NT2/D1 (cell line): ENCODE measurements at places on chromosomes 11 and 22.

GRCh38 chr22:38310518-38311322 is 6.5 kb downstream of the CSNK1E start:
- DNase-seq = no peak

DNA sequence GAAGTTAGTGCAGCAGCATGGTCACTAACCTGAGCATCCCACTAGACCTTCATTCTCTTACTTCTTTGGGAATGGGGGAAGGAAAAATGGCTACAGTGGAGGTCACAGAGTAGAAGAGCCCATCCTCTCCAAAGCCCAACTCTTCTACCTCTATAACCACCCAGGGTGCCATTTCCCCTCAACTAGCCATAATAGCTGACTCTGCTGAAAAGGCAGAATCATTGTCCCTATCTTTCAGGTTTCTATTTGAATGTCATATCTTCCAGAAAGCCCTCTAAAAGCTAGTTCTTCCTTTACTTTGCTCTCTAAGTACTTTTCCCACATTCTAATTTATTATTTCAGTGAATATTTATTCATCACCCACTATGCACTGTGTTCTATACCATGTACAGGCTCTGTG is 421.6 kb downstream of the TENM4 start:
- no peak for DNase-seq

GRCh38 chr11:27698872-27699241 is 1.4 kb downstream of the BDNF start:
- DNase-seq = peak; percentile 74

DNA sequence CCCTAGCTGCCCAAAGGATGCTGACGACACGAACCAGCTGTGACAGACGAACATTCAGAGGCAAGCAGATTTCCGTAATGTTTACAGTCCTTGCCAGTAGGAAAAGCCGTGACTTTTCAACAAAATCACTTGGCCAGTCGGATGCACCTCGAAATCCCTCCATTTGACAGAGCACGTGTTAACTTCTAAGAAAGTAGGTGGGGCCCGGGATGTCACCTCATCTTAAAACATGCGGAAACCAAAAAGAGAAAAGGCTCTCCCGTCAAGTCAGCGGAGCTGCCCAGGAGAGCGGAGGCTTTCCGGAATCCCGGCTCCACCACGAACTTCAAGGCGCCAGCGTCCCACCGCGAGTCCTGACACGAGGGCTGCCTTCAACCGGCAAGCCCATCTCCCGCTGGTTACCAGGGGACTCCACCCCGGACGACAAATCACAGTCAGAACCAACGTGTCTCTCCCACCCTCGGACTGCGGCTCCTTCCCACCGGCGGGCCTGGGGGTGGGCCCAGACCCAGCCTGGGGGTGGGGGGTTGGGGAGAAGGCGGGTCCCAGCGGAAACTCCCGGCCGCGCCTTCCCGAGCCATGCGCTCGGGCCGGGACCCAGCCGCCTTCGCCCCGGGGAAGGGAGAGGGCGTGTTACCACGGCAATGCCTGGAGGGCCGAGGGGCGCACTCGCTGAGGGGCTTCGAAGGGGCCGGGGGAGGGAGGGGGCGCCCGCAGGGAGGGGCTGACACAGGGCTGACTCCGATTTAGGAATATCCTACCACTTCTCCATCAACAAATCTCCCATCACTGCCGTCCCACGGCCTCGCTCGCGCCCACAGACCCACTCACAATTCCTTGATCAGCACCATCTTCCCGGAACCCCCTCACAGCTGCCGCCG is 475 bp downstream of the PITPNB start:
- DNase-seq = peak; percentile 20

DNA sequence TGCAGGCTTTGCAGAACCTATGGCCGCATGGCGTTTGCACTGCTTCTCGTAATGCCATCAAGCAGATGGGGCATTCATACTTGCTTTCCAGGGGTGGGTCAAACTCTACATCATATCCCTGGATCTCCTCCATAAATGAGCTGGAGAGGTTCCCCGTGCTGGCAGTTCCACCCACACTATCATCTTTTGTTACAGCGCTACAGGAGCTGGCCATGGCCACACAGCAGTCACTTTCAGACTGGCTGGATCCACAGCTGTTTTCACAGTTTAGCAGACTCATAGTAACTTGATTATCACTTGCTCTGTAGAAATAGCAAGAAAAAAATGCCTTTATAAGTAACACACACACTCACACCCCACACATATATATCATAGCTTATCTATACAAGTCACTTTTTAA is 8.8 kb downstream of the TRAF6 start:
- DNase-seq = no peak

DNA sequence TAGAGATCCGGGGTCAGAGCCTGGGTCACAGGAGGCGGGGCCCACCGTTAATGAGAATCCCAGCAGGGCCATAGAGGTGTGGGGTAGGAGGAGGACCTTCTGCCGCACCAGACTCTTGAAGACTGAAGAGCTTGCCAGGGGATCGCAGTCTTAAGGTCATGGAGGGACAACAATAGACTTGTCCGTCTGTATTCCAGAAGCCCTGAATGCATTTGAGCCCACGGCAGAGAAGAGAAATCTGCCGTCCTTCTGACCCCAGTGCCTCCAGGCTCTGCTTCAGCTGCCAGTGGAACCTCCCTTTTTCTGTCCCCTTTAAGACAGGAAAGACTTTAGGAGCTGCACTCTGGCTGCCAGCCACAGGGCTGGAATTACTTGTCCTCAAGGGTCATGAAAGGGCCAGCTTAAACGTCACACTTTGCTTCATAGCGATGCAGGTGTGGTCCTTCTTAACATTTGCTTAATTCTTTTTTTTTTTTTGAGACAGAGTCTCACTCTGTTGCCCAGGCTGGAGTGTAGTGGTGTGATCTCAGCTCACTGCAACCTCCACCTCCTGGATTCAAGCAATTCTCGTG is 15.5 kb upstream of the ST3GAL4 start:
- DNase-seq = no peak

GRCh38 chr11:75700940-75701339 is 16.7 kb upstream of the MOGAT2 start:
- DNase-seq = no peak

GRCh38 chr11:130782361-130783222 is 133.7 kb downstream of the SNX19 start:
- DNase-seq = no peak

GRCh38 chr11:65504674-65505465 is 6.0 kb downstream of the MALAT1 start:
- no peak for DNase-seq

DNA sequence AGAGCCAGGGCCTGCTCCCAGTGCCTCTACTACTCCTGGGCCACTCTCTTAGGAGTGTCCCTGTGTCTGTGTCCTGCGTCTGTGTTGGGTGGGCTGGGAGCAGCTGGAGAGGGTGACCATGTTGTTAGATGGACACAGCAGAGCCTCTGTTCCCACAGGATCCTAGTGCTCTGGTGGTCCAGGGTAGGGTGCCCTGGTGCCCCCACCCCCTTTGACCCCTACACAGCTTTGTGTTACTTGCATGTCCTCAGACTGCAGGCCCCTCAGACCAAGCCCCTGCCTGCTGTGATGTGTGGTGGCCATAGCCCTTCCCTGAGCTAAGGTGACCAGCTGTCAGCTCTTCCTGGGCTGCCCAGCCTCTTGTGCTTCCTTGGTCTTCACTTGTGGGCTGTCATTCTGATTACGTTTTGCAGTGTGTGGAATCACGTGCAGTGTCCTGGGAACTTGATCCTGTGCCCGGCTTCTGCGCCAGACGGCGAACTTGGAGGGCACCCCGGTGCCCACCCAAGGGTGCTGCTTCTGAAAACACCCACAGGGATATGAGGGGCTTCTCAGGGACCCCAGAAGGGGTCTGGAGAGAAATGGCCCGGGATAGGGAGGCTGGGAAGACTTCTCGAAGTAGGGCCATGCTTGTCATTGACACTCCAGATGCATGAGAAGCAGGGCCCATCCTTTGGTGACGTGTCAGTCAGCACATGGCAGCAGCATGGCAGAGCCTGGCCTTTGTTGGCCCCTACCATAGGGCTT is 1.5 kb downstream of the TANGO2 start:
- no peak for DNase-seq

DNA sequence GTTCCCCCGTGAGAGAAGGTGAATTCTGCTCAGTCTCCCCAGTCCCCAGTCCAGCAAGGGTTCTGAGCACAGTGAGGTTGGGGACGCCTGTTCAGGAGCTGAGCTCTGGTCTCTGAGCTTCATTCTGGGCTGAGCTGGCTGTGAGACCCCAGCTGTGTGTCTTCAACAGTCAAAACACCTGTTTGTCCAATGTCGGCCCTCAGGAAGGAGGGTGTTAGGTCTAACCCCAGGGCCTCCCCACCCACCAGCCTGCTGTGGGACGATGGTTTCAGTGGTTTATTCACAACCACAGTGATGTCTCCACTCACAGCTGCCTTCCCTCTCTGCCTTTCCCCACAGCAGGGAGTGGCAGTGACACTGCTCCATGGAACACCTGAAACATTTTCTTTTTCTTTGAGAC is 1282.9 kb downstream of the TBC1D22A start:
- no peak for DNase-seq

- DNase-seq = peak; percentile 46
These were observed 33.3 kb upstream of the NNMT start for GRCh38 chr11:114262681-114263512.

DNA sequence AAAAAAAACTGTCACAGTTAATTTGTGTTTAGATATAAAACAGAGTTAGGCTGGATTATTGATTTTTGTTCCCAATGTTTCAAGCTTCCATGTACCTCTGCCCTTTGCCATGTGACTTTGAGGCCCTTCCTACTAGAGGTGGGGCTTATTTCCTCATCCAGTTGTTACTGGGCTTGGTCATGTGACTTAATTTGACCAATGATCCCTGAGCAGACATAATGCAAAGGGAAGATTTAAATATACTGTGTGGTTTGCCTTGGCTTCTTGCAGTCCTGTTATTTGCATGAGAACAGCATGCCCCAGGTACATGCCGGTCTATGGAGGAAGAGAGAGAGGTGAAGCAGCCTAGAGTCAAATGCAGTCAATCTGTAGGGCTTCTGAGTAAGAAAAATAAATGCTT is 347.0 kb downstream of the MIAT start:
- DNase-seq = peak; percentile 22

GRCh38 chr11:71538666-71538990 is 803 bp downstream of the KRTAP5-8 start:
- no peak for DNase-seq

DNA sequence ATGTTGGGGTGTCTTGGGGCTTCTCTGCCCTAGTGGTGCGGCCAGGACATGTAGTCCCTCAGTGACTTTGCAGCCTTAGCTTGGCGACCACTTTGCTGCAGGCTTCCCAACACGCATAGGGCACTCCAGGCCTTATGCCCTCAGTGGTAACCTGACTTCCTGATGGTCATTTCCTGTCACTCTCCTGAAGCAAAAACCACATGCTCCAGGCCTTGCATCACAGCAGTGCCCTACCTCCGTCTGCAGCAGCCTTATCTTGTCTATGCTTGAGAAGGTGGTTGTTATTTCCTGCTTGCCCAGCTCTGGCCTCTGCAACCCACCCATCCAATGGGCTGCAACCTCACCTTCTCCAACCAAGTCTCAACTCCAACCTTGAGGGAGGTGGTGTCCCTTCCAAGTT is 33.4 kb upstream of the PISD start:
- DNase-seq = no peak

GRCh38 chr11:76798202-76798581 is 15.0 kb downstream of the TSKU start:
- DNase-seq = no peak

- DNase-seq = no peak
These were observed 553.5 kb downstream of the TBC1D22A start for GRCh38 chr22:47315862-47316419.

DNA sequence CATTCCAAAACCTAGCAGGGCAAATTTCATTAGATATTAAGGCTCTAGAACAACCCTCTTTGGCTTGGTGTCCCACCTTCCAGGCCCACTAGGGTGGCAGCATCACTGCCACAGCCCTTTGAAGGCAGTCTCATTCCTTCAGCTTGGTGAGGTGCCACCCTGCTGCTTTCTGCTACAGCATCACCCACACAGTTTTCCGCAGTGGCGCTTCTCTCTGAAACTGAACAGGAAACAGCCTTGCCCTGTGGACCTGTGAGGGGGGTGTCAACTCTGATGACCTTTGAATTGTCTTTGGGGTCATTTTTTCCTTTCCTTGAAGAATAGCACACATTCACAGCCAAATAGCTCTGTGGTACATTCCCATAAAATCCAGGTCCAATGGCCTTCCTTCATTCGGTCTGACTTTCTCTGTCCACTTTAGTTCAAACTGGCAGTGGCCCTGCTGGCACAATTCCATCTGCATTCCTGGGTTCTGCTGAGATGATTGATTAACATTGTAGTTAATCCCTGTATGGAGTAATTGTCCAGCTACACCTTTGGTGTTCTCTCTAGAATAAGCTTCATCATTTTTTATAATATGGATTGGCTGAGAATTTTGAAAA is 251.9 kb upstream of the FAT3 start:
- DNase-seq = no peak

DNA sequence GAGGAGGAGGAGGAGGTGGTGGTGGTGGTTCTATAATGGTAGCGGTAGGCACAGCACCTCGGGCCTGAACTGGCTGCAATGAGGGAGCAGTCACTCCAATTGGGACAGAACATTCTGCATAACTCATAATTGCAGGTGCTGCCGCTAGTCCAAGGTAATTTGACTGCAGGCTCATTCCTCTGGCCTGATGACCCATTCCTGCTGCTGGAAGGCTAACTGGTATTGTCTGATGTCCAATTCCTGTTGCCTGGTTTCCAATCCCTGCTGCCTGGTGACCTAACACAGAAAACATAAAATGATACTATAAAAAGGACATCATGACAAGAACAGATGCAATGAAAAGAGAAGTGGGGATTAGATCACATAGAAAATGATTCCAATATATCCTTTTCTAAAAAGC is 7.9 kb upstream of the AGBL2 start:
- no peak for DNase-seq

- no peak for DNase-seq
These were observed 79.5 kb upstream of the ZBED5 start for GRCh38 chr11:10937385-10937771.

DNA sequence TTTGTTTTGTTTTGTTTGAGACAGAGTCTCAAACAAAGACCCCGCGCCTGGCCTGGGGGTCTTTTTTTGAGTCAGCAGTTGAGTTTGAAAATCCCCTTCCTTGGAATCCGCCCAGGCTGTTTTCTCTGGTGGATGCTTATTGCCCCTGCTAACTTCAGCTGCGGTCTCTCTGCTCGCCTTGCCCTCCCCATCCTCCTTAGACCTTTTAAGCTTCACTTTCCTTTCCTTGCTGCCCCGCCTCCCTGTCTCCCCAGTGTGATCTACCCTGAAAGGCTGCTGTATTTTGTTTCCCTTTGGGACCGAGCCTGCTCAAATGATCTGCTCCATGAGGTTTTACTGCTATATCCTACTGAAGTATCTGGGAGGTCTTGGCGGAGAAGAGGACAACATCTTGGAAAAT is 2.5 kb downstream of the USP18 start:
- no peak for DNase-seq

GRCh38 chr11:8777907-8778767 is 95.5 kb downstream of the RPL27A start:
- no peak for DNase-seq

GRCh38 chr11:79212741-79213190 is 228.1 kb downstream of the TENM4 start:
- DNase-seq = no peak

GRCh38 chr11:9550191-9550628 is 23.3 kb upstream of the WEE1 start:
- DNase-seq = no peak

GRCh38 chr11:86720546-86720945 is 48.1 kb upstream of the ME3 start:
- DNase-seq = no peak
